Activated CD8-positive, alpha-beta memory T cell treated with anti-CD3 and anti-CD28 coated beads, Interleukin-2, amount 50 U/mL, for 4 hours (primary cell): ENCODE measurements at places on chromosomes 7 and 10.
A peak's percentile ranks its signal among the peaks of the same experiment; 100 is the strongest.

DNA sequence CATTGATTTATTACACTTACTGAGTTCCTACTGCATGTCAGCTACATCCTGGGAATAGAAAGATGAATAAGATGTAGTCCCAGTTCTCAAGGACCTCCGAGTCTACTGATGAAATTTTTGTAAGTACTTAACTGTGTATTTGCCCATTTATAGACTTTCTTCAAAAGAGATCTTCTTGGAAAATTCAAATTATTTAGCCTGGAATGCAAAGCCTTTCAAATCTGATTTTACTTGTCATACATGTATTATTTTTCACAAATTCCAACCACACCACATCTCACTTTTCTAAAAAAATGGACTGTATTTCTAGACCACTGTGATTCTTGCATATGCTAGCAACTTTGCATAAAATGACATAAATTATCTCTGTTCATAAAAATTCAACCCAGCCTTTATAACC is 581.3 kb downstream of the ATRNL1 start:
- DNase-seq: no peak

- no peak for DNase-seq
These were observed 165.6 kb downstream of the TPK1 start for GRCh38 chr7:144670218-144670617.

DNA sequence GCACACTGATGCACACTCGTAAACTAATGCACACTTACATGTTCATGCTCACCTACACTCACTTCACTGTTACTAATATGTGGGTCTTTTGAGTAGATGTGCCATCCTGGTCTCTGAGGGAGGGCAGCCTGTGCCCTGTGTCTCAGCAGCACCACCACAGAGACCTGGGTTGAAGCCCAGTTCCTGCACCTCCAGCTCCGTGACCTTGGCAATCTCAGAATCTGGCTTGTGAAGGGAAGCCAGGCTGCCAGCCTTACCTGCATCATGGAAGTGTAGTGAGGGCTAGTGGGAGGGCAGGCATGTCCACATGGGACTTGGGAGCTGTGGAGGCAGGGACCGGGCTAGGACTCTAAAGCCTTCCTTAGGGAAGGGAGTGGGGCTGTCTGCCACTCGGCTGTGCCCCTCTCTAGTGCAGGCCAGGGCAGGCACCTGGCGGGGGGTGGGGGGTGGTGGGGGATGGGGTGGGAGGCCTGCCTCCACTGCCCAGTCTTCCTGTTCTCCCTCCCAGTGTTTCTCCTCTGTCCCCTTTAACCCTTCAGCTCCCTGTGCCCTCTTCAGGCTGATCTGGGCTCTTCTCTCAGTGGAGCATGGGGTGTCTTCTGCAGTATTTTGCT is 8.1 kb downstream of the ADCY1 start:
- DNase-seq: no peak

DNA sequence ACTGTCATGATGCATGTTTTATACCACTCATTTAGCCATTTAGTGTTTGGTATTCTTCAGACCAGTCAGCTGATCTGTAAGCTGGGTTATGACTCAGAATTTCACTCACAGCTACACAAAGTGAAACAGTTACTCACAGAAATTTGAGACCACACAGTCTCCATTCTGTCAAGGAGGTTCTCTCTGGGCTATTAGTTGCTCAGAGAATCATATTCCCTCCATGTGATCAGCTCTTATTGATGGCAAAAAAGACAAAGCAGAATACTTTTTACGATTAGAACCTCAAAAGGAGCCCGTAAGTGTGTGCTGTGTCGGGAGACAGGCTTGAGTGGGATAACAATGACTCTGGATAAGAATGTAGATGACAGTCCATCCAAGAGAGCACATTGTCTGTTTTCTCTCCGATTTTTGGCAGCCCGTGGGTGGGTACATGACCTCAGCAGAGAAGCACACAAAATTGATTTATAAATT is 277.6 kb upstream of the SORCS1 start:
- DNase-seq: no peak

- DNase-seq: no peak
These were observed 59.3 kb downstream of the PRTFDC1 start for GRCh38 chr10:24893127-24893526.

GRCh38 chr10:18980089-18980629 is 68.4 kb upstream of the MALRD1 start:
- no peak for DNase-seq

DNA sequence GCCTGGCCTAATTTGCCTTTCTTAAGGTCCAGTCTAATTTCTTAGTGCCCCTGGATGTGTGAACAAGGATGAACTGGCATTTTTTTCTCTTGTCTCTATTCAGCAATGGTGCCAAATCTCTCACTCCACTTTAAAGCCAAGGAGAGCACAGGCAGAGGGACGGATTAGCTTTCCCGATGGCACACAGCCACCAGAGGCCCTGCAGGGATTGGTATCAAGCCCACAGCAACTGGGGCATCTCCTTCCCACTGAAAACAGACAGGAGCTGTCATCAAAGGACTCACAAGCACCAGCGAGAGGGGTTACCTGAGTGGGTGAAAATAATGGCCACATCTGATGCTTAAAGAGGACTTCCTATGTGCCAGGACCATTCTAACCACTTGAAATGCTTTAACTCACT is 83.1 kb downstream of the ITIH5 start:
- no peak for DNase-seq

- DNase-seq: no peak
These were observed 99.5 kb downstream of the GPR85 start for GRCh38 chr7:112987171-112987570.

- peak; percentile 68 for DNase-seq
These were observed 59.2 kb downstream of the CDHR3 start for GRCh38 chr7:106022193-106022821.

GRCh38 chr7:158956805-158957509 is 100.6 kb downstream of the DYNC2I1 start:
- no peak for DNase-seq

GRCh38 chr7:134364619-134365037 is 47.9 kb upstream of the SLC35B4 start:
- DNase-seq: no peak

DNA sequence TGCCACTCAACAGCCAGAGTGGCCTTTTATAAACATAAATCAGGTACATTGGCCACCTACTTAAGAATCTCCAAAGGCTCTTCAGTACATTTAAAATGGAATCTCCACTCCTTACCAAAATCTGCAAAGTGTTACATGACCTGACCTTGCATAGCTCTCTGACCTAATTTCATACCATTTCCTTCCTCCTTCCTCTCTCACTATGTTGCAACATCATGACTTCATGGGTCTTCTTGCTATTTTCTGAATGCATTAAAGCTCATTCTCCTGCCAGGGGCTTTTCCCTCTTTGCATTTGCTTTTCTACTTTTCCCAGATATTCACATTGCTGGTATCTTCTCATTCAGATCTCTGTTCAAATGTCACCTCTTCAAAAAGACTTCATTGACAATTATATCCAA is 22.1 kb upstream of the PPP1R17 start:
- DNase-seq: no peak

DNA sequence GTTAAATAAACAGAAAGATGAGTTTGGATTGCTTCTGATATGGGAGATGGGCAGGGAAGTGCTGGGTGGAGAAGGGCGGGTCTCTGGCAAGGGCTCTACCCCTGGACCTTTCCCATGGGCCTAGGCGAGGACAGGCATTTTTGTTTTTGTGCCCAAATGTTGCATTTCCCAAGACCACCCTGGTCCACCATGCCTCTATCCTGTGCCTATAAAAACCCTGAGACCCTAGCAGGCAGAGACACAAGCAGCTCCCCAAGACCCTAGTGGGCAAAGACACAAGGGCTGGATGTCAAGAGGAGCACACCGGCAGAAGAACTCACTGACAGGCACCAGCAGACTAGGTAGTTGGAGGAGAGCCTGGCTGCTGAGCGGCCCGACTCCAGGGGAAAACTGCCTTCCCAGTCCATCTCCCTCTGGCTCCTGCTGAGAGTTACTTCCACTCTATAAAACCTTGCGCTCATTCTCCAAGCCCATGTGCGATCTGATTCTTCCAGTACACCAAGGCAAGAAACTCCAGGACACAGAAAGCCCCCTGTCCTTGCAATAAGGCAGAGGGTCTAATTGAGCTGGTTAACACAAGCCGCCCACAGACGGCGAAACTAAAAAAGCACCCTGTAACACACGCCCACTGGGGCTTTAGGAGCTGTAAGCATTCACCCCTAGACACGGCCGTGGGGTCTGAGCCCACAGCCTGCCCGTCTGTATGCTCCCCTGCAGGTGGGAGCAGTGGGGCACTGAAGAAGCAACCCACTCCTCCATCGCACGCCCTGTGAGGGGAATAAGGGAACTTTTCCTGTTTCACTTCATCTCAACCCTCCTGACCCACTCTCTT is 291.4 kb downstream of the PTPRN2 start:
- DNase-seq: no peak

GRCh38 chr10:50063100-50063499 is 4.7 kb upstream of the WASHC2A start:
- DNase-seq: no peak

- DNase-seq: no peak
These were observed at the start of gene WEE2 for GRCh38 chr7:141708351-141708750. TSS of gene WEE2 (plus strand) at chr7:141708353. CDS start at chr7:141708759, 406 bp downstream.

- DNase-seq: no peak
These were observed 279.4 kb downstream of the FZD1 start for GRCh38 chr7:91543646-91544045.

DNA sequence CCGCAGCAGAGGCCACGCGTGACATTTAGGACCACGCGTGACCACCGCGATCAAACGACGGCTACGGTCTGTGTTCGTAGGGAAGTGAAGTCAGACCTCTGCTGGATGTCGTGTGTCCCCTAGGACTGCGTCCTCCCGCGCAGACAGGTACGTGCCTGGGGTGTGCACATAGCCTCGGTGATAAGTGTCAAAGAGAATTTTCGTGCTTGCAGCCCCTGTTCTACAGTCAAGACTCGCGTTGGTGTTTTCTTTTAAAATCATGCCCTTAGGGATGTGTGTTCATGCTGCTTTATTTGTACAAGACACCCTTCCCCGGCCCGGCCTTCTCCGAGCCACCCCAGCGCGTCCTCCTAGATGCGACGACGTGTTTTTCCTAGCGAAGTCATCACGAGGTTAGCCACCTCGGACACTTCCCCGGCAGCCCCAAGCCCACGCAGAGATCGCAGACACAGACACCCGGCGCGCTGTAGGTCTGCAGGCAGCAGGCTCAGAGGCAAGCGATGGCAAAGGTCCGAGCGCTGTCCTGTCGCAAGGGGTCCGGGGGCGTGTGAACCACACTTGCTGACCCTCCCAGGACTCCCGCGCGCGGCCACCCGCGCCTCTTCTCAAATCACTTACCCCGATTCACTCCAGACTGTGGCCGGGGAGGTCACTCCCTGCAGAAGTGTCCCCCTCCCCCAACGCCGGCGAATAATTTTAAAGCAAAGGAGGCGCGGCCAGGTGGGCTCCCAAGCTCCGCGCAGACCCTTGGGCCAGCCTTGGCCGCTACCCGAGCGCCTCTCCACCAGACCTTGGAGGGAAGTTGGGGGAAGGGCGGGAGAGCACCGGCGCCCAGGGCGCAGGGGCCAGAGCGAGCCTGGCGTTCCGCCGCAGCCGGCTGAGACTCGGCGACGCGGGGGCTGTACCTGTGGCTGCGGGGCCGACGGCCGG is 552 bp downstream of the MKX start:
- DNase-seq: peak; percentile 15

DNA sequence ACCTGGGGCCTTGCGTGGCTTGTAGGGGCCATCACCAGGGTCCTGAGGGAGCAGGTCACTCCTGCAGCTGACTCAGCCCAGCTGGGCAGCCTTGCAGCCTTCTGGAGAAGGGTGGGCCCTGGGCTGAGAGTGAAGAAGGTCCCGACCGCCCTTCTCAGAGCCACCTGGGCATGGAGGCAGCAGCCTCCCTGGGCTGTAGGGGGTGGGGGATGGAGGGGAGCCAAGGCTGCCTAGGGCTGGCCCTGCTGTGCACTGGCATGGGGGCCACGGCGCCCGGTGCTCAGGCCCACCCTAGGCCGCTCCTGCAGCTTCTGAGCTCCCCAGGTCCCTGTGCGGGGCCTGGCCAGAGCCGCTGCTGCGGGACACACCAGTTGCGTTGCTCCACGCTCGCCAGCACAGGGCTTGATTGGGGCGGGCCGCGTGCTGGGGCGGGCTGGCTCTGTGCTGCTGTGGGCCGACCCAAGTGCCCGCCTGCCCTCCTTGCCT is 63.6 kb upstream of the NKX6-2 start:
- DNase-seq: no peak

DNA sequence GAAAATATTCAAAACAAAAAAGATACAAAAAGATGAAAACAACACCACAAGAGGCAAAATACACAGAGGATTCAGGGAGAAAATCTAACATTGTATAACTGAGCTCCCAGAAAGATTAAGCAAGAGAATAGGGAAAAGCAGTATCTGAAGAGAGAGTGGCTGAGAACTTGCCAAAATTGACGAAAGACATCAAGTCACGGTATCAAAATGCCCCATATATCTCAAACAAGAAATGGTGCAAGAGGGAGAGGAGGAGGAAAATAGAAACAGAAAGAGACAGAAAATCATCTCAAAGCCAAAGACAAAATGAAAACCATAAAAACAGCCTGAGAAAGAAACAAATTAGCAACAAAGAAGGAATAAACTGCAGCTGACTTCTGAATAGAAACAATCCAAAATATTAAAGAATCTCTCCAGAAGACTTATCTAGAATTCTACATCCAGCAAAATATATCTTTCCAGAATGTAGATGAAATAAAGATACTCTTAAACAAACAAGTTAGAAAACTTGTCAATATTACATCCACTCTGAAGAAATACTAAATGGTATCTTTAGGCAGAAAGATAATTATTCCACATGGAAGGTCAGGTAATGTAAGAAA is 5.5 kb downstream of the USP6NL start:
- DNase-seq: no peak

GRCh38 chr7:33807779-33808482 is 97.4 kb upstream of the BMPER start:
- no peak for DNase-seq

GRCh38 chr7:33754933-33755928 is 150.1 kb upstream of the BMPER start:
- no peak for DNase-seq
